Bladder microvascular endothelial cell (primary cell): ENCODE measurements at places on chromosomes 2 and 18. TPM values are rescaled to one million over a fixed set of nuclear protein-coding genes. Genes with fewer than 3 reads are reported as not detected.

REG3G gene
- not detected in 2 replicates for total RNA-seq

SERPINB4 gene
- total RNA-seq = 0.65 TPM in 1 of 2 replicates, not detected in the other

ZSWIM2 gene
- total RNA-seq = 0.13 TPM in 1 of 2 replicates, not detected in the other

ANKRD30BL gene
- under 0.01 TPM in 1 of 2 replicates, not detected in the other for total RNA-seq

TMEM169 gene
- total RNA-seq = under 0.01 and 0.50 TPM in 2 replicates

FRZB gene
- under 0.01 and 0.13 TPM in 2 replicates for total RNA-seq

GPBAR1 gene
- total RNA-seq = 0.06 and 0.16 TPM in 2 replicates

TEKT4 gene
- not detected in 2 replicates for total RNA-seq

CPLX4 gene
- total RNA-seq = not detected in 2 replicates

TWSG1 gene
- total RNA-seq = 61.2 and 67.2 TPM in 2 replicates

GBX2 gene
- total RNA-seq = 1.6 and 2.6 TPM in 2 replicates

PLCD4 gene
- 0.32 and 1.5 TPM in 2 replicates for total RNA-seq

FAM124B gene
- 64.1 and 147 TPM in 2 replicates for total RNA-seq

C2orf66 gene
- total RNA-seq = 0.06 TPM in 1 of 2 replicates, not detected in the other

CRYGC gene
- total RNA-seq = not detected in 2 replicates

SAG gene
- not detected in 2 replicates for total RNA-seq

SH3RF3 gene
- total RNA-seq = 3.1 and 12.3 TPM in 2 replicates

ST8SIA3 gene
- not detected in 2 replicates for total RNA-seq

PID1 gene
- total RNA-seq = 0.16 and 0.76 TPM in 2 replicates

PPM1G gene
- total RNA-seq = 113 and 147 TPM in 2 replicates

ANKRD29 gene
- total RNA-seq = 3.8 and 4.9 TPM in 2 replicates

PSMA8 gene
- total RNA-seq = not detected in 2 replicates

MC5R gene
- not detected in 2 replicates for total RNA-seq

SLC11A1 gene
- total RNA-seq = 0.13 and 0.16 TPM in 2 replicates

MOGAT1 gene
- not detected in 2 replicates for total RNA-seq

SCYGR3 gene
- not detected in 2 replicates for total RNA-seq

FAM161A gene
- total RNA-seq = 0.97 and 1.8 TPM in 2 replicates

CHST10 gene
- total RNA-seq = 7.2 and 7.4 TPM in 2 replicates
